ENCODE measurements at places on chromosomes 7 and 10.

DNA sequence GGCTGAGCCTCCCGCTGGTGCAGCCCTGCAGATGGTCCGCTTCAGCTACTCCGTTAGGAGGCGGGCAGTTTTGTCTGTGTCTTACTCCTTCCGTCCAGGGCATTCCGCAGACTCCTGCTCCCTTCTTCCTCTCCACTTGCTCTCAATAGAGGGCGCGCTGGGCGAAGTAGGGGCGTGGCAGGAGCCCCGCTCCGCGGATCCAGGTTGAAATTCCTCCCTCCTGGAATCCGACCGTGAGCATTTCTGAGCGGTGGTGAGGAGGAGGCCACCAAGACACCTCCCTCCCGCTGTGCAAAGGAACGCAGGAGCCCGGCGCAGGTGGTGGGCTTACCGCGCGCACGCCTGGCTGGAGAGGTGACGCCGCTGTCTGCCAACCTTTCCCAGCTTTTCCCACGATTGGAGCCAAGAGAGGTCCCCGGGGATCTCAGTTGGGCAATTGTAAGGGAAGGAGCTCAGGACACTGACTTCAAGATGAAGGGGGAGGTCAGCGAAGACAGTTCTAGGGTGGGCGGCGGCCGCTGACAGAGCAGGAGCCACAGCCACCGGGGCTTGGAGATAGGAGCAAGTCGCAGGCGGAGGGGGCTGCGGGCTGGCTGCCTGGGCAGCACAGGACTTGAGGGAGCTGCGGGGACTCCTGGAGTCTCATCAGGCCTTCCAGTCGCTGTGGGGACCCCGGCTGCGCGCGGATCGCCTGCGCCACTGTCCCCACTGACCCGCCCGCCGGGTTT, 1011.3 kb downstream of the XPNPEP1 start:
- DNase-seq = peak; percentile 66

GRCh38 chr10:1203704-1204103, 147.5 kb downstream of the WDR37 start:
- DNase-seq = peak; percentile 41

GRCh38 chr10:78351809-78352208, 318.1 kb downstream of the RPS24 start:
- no peak for DNase-seq

GRCh38 chr10:124168581-124168980, 75.2 kb upstream of the CHST15 start:
- DNase-seq = no peak

DNA sequence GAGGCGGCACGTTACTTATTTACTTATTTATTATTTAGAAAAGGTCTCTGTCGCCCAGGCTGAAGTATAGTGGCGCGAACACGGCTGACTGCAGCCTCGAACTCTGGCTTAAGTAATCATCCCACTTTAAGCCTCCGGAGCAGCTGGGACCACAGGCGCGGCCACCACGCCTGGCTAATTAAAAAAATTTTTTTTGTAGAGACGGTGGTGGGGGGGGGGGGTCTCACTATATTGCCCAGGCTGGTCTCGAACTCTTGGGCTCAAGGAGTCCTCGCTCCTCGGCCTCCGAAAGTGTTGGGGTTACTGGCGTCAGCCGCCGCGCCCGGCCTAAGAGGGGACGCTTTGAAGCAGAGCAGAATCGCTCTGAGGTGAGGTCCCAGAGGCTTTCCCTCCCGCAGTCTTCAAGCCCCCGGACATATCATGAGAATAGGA, 675 bp upstream of the FRAT2 start:
- DNase-seq = no peak

DNA sequence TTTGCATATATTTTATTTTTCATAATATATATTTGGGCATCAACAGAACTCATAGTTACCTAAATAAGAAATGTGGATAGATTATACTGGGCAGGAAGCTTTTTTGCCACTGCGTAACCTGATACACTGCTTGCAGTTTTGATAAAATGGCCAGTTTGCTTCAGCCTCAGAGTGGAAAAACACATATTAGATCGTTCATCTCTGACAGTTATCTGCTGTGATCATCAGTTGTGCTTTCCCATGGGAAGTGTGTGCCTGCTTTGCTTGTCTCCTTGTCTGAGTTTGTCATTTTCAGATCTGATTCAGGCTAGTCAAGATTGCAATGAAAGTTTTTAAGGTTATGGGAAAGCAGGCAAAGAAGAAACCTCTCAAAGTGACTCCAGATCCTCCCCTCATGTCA, 54.0 kb downstream of the ADAM12 start:
- DNase-seq = no peak

DNA sequence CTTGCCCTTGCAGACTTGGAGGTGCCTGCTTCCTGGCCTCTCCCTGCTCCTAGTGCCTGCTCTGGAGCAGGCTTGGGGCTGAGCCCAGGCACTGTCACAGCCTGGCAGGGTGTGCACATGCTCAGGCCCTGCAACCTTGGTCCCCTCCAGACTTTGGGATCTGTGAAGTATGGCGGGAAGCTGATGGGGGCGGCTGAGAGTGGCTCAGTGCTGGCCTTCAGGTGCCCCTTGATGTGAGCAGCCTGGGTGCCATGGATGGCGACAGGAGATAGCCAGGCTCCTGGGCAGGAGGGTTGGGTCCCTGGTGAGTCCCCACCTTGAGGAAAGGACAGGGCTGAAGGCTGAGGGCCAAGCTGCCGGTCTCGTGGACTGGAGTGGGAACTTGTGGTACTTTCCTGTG, 700.4 kb upstream of the KCND2 start:
- no peak for DNase-seq

DNA sequence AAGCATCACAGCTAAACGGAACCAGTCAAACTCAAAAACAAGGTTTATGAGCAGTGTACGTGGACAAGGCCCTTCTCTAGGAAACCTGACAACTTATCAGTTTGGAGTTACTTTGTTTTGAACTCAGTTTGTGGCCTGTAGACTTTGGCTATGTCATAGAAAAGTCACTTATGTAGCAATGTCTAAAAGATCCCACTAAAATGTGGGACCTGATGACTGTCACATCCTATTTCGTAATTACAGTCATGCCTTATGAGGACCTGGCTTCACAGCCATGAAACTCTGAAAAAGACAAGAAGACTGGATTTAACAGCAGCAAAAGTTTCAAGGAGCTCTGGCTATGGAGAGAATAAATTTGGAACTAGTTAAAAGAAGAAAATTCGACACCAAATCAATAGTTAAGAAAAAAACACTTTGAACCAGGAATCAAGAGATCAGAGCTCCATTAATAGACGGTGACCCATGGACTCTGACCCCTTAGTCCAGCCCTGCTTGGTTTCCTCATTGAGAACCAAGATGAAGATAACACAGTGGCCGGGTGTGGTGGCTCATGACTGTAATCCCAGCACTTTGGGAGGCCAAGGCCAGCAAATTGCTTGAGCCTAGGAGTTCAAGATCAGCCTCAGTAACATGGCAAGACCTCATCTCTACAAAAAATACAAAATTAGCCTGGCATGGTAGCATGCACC, 204.3 kb downstream of the SFMBT2 start:
- no peak for DNase-seq
